Astrocyte of the hippocampus (primary cell): ENCODE measurements at places on chromosomes 2 and 18.
A peak's percentile ranks its signal among the peaks of the same experiment; 100 is the strongest.

DNA sequence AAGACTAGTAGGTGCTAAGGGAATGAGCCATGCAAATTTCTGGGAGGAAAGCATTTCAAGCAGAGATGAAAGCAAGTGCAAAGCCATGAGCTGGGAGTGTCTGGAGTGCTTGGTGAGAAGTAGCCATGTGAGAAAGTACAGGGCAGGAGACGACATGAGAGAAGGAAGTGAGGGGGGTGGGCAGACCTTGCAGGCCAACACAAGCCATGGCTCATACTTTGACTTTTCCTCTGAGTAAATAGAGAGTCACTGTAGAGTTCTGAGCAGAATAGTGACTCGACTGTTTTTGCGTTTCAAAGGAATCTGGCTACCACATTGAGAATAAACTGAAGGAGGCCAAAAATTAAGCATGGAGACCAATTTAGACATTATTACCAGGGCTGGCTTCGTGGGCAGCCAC, 42.2 kb downstream of the SCN2A start:
- DNase-seq, result no peak

DNA sequence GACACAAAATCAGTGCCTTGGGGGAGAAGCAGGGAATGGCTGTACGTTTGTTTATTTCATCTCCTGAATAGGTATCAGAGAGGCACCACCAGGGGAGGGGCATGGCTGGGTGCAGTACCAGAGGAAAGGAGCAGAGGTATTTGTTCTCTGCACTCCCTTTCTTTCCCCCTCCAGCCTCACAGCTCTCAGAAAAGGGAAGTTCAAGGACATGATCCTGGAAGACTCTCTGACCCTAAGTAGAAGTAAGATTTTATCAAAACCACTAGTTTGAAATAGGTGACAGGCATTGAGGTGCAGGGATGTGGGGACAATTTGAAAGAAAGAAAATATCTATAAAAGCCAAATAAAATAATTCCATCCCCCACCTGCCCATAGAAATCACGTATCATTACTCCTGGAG, 136.5 kb downstream of the LRRTM1 start:
- DNase-seq, result no peak

- no peak for DNase-seq
Observed at GRCh38 chr2:149657401-149658040, 69.9 kb upstream of the MMADHC start.

DNA sequence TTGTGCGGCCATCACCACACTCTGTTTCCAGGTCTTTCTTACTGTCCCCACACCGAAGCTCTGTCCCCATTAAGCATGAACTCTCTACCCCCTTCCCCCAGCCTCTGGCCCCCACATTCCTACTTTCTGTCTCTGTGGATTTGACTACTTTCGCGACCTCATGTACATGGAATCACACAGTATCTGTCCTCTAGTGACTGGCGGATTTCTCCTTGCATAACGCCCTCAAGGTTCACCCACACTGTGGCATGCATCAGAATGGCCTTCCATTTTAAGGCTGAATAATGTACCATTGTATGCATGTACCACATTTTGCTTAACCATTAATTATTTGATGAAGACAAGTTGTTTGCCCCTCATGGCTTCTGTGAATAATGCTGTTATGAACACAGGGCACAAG, 467.6 kb upstream of the HS6ST1 start:
- no peak for DNase-seq

DNA sequence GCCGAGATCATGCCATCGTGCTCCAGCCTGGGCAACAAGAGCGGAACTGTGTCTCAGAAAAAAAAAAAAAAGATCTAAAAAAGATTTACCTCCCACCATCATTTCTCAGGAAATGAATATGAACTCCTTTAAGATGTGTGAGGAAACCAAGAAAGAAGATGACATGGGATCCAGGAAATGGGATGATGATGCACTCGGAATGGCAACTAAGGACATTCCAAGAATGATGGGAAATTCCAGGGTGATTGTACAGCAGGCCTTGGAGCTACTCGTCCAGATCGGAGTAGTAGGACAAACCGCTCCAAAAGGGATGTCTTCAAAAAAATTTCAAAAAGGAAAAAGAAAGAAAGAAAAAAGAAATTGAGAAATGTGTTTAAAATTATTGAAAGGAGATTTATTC, 84.9 kb upstream of the PMAIP1 start:
- DNase-seq, result peak; percentile 26

- no peak for DNase-seq
Observed at GRCh38 chr2:26269571-26270158, 24.9 kb downstream of the HADHB start.

GRCh38 chr2:88654714-88655113, 27.4 kb upstream of the EIF2AK3 start:
- peak; percentile 54 for DNase-seq

DNA sequence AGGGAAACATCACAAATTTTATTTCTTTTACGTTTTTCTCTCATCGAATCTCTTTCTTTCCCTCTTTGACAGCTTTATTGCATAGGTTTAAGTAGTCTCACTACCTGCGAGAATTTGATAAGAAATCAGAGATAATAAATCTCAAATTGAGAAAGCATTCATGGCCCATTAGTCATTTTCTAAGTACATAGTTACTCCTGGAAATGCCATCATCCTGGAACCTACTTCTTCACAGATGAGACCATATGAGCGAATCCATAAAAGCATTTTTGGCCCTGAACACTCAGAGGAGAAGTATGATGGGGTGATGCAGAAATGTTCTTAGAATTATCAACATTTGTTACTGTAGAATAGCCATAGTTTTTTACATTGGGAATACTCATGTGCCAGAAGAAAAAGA, 138.0 kb upstream of the ARHGAP28 start:
- DNase-seq, result no peak

DNA sequence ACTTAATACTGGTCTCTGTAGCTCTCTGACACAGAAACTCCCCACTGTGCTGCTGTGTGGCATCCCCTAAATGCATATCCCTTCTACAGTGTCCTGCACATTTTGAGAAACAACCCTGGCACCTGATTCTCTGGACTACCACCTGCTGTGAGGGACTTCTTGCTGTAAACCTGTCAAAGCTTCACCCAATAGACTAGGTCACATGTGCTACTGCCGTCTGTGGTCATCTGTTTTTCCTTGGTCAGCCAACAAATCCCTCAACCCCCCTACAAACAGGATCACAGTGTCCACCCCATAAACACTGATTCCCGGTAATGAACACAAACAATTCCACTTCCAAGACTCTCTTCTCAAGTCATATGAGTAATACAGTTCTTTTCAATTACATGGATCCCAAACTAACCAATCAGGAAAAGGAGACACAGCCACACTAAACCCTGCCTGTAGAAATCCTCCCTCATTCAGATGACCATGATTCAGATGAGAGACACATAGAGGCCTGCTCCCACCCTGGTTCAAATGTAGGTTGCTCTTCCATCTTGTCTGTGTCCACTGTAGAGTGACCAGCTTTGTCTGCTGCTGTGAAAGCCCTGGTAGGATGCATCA, 1157.4 kb downstream of the RPIA start:
- DNase-seq, result no peak

DNA sequence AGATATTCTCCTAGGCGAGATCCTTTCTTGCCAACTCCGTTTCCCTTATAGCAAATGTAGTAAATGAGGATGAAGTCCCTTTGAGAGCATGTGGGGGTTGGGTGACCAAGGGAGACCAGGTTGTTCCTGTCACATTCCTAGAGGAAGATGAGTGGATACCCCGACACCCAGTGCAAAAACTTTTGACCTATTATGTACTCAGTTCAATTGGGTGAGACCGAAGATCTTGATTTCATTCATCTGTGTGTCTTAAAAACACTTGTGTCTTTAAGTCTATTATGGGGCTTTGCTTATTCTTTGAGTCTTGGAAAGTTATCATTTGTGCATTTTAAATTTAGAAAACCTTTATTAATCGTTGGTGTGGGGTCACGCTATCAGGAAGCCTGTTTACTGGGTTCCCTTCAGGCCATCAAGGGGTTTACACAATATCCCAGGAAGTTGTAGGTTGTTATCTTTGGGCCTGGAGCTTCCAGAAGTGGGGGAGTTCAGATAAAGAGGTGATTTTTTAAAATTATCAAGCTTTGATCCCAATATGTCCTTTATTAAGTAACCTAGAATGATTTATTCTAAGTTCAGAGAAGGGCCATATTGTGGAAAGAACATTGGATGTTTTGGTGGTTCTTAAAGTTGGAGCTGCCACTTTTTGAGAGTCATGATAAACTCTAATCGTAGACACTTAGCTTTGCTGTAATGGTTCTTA, 2.8 kb downstream of the RHOB start:
- DNase-seq, result peak; percentile 35

GRCh38 chr2:56177420-56178220, 6.2 kb upstream of the CCDC85A start:
- no peak for DNase-seq

DNA sequence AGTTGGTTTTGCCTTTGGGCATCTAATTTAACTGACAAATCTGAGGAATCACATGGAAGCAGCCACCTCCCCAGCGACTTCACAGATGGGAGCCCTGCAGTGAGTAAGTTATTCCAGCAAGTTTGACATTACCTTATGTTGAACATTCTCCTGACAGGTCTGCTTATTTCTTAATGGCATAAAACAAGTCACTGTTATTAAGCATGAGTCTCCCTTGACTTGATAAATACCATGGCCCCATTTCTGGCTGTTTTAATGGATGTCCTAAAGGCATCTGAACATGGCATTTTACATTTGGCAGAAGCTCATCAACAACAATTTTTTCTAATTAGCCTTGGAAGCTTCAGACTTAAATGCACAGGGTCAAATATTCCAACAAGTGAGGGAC, 92.6 kb upstream of the CREB1 start:
- DNase-seq, result no peak

GRCh38 chr18:49788327-49788898, 24.9 kb downstream of the ACAA2 start:
- DNase-seq, result peak; percentile 30

- no peak for DNase-seq
Observed at GRCh38 chr2:138177693-138178092, 213.4 kb downstream of the HNMT start.

GRCh38 chr2:206084439-206084869, 1.5 kb downstream of the INO80D start:
- peak; percentile 72 for DNase-seq

DNA sequence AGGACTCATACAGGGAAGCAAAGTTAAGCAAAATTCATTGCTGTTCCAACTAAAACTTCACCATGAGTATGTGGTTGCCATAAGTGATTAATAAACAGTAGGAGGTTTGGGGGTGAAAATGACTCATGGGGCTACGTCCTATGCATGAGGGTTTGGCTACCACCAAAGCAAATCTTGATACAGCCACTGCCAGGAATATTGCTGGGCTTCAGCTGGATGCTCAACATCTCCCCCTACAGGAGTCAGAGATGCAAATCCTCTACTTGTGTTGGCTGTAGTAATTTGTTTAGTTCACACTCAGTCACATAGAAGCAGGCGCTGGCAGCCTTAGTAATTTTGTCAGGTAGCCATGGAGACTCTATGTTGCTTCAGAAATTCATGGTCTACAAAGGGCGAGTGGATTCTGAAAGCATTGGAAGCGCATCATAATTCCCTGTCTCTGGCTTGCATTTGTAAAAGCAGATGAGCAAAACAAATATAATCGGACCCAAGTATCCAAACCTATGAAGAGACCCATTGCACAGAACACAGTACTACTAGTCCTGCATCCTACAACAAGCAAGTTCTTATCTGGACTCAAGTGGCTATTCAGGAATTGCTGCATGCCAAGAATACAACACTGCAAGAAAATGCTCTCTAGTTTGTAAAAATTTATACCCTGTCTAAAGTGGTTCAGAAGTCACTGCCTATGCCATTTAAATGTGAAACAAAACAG, 76.0 kb downstream of the CD28 start:
- peak; percentile 96 for DNase-seq

DNA sequence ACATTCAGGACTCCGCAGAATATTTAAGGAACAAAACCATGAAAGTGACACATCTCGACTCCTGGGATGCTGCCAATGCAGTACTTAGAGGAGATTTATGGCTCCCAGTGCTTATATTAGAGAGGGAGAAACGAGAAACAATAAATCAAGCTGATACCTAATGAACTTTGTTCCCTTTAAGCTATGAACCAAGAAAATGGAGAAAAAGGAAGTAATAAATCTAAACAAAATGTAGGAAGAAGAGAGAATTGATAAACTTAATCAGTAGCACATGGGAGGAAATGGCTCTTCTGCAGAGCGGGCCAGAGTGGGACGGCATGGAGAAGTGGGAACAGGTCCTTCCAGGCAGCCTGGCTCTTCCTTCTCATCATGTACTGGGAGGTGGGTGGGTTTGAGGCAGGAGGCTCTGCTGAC, 42.7 kb downstream of the NPPC start:
- DNase-seq, result peak; percentile 19

GRCh38 chr2:191225126-191225525, 20.1 kb upstream of the MYO1B start:
- no peak for DNase-seq

- peak; percentile 43 for DNase-seq
Observed at GRCh38 chr2:204608237-204608939, 63.1 kb downstream of the PARD3B start.

GRCh38 chr2:142849820-142850219, 27.6 kb upstream of the KYNU start:
- DNase-seq, result no peak
